Natural killer cell treated with Interleukin-12 subunit alpha and Interleukin-12 subunit beta and Interleukin-15 and Interleukin-18, amount 100 ng/mL, for 72 hours (primary cell): ENCODE measurements at places on chromosomes 12 and 14. TPM values are rescaled to one million over a fixed set of nuclear protein-coding genes. Genes with fewer than 3 reads are reported as not detected.

- no peak for DNase-seq
Measured at GRCh38 chr12:63212316-63212715, 61.3 kb upstream of the AVPR1A start.

- DNase-seq, result no peak
Measured at GRCh38 chr14:98964171-98964570, 307.8 kb downstream of the BCL11B start.

- DNase-seq, result no peak
Measured at GRCh38 chr14:92451755-92452154, 61.8 kb upstream of the RIN3 start.

DNA sequence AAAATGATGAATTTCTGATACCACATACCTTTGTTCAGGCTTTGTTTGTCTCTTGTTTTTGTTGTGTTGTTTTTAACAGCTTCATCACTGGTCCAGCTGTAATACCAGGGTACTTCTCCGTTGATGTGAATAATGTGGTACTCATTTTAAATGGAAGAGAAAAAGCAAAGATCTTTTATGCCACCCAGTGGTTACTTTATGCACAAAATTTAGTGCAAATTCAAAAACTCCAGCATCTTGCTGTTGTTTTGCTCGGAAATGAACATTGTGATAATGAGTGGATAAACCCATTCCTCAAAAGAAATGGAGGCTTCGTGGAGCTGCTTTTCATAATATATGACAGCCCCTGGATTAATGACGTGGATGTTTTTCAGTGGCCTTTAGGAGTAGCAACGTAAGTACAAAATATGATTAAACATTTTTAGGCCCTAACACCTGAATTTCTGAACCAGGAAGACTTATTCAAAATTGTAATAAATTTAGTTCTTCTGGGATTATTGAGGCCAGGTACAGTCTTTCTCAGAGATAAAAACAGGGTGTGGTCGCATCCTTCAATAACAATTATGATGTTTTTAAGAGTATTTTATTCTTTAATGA lies 22.4 kb downstream of the RXYLT1 start:
- DNase-seq, result no peak

DNA sequence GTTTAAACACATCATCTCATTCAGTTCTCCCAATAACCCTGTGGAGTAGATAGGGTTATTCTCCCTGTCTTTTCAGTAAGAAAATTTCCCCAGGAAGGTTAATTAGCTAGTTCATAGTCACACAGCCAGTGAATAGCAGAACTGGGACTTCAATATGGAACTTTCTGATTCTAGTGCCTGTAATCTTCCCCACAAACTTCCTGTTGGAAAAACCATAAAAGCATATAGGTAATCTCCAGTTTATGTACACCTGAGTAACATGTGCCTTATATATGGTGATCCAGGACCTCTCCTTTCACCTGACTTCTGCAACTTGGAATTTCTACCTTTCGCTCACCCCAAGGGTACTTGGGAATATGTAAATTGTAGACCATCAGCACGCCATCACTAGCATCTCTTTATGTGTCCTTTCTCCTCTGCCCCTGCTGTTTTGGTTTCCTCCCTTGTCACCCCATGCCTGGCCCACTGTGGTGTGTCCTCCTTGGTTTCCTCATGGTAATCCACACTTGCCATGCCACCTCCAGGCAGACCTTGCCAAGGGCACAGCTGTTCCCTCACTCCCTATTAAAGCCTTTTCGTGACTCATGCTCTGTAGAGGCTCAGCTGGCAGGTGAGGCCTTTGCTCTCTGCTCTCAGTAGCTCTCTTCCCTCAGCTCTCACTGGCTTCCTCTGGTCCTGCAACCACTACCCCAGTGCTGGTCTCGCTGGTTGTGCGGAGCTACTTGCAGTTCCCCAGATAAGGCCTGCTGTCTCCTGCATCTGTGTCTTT lies 16.7 kb downstream of the TBC1D30 start:
- DNase-seq, result no peak

- no peak for DNase-seq
Measured at GRCh38 chr12:69688471-69689427, 10.4 kb downstream of the BEST3 start.

DNA sequence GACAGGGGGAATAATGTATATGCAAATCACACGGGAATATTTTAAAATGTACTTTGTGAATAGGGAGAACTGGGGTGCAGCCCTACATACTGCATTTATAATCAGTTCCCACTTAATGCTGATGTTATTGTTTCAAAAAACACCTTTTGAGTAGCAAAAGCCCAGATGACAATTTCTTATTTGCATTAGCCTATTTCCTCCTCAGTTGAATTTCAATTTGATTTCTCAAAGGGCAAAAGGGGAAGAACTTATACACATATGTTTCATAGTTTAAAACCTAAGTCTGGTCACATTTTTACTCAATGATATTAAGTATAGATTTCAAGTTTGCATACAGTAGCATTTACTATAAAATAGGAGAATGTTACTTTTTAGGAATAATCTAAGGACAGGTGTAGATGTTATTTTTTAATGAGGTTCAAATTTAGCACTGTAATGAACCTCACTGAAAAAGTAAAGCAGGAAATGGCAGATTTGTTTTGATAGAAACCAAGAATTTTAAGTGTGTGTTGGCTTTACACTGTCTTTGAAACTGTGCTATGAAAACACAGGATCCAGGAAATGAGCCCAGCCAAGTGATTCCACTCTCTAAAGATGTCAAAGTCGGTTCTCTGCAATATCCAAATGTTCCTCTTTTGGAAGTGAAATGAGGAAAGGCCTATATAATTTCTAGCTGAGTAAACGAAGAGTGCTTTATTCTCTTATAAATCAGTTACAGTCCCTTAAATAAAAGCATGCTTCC lies 367.4 kb downstream of the BTG1 start:
- DNase-seq, result no peak

- DNase-seq, result no peak
Measured at GRCh38 chr12:88924162-88924561, 343.9 kb upstream of the KITLG start.

DNA sequence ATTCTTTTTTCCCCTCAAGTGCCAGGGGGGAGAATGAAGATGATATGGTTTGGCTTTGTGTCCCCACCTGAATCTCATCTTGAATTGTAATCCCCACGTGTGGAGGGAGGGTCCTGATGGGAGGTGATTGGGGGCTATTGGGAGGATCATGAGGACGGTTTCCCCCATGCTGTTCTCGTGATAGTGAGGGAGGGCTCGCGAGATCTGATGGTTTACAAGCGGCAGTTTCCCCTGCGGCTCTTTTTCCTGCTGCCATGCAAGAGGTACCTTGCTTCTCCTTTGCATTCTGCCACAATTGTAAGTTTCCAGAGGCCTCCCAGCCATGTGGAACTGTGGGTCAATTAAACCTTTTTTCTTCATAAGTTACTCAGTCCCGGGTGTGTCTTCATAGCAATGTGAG lies 173.7 kb downstream of the CAND1 start:
- no peak for DNase-seq

- DNase-seq, result no peak
Measured at GRCh38 chr12:32891956-32892355, 4.6 kb downstream of the PKP2 start.

- no peak for DNase-seq
Measured at GRCh38 chr14:75452324-75452723, 24.5 kb downstream of the JDP2 start.

- DNase-seq, result no peak
Measured at GRCh38 chr12:50640321-50640939, 123.5 kb upstream of the ATF1 start.

- no peak for DNase-seq
Measured at GRCh38 chr14:49306152-49306751, 279.9 kb downstream of the RPS29 start.

DNA sequence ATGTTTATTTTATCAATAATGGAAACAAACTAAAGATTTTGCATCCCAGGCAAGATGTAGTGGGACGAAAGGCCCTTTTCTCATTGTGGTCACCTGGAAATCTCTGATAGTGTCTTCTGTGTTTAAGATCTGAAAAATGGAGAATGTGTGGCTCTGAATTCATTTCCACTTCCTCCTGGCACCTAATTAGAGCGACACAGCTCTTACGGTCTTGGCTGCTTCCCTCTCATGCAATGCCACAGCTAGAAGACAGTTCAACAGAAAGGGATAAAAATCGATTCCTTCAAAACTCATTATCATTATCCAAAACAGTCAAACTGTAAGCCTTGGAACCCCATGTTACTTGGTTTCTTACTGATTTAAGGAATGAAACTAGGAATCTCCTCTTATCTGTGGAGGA lies 9.3 kb downstream of the ST8SIA1 start:
- DNase-seq, result no peak

GRCh38 chr12:124004233-124004875 lies 31.3 kb downstream of the ZNF664 start:
- no peak for DNase-seq

- no peak for DNase-seq
Measured at GRCh38 chr12:12336511-12336910, 13.5 kb downstream of the MANSC1 start.

DNA sequence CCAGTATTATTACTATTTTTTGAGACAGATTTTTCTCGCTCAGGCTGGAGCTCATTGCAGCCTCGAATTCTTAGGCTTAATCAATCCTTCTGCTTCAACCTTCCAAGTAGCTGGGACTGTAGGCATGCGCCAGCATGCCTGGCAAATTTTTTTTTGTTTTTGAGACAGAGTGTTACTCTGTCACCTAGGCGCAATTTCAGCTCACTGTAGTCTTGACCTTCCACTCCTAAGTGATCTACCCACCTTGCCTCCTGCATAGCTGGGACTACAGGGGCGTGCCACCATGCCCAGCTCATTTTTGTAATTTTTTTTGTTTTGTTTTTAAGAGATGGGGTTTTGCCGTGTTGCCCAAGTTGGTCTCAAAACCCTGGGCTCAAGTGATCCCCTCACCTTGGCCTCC lies 15.2 kb downstream of the ERC1 start:
- no peak for DNase-seq

DNA sequence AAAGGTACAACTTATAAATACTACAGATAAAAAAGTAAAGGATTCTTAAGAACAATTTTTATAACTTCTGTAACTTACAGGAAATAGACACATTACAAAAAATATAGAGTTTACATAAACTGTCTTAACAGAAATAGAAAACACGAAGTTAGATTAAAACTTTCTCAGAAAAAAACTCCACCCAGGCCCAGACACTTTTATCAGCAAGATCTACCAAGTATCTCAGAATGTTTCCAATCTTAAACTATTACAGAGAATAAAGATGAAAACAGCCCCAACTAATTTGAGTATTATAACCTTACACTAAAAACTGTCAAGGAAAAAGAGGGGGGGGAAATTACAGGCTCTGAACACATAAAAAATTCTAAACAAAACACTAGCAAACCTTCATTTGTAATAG lies 8.2 kb downstream of the ZFC3H1 start:
- DNase-seq, result no peak

- DNase-seq, result no peak
Measured at GRCh38 chr14:69094481-69094880, 58.4 kb downstream of the DCAF5 start.

DNA sequence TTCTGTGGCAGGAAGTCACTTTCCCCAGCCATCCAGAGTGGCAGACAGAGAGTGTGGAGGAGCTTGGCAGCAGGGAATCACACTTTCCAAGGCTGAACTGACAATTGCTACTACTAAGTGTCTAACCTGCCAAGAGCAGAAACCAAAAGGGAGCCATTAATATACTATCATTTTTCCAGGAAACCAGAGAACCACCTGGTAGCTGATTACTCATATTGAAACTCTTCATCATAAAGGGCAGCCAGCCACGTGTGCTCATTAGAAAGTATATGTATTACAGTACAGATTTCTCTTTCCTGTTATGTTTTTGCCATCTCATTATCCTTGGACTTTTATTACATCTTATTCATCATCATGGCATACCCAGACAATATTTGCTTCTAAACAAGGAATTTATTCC lies 374.9 kb downstream of the GXYLT1 start:
- DNase-seq, result no peak

- no peak for DNase-seq
Measured at GRCh38 chr12:32545413-32545980, 133.6 kb upstream of the DNM1L start.

DNA sequence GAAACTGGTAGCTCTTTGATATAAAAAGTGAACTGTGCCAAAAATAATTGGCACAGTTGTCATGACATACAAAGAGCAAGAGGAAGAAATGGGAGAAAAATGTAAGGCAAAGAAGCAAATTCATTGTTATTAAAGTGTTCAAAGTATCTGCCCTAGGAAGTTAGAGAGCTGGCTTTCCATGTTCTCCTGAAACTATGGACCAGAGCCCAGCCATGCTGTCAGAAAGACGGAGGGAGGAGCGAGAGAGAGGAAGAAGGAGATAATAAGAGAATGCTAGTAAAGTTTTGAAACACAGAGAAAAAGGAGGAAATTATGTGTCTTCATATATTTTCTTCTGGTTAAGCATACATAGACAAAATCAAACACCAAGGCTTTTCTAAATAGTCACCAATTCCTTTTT lies 78.1 kb upstream of the PELI2 start:
- DNase-seq, result no peak

DNA sequence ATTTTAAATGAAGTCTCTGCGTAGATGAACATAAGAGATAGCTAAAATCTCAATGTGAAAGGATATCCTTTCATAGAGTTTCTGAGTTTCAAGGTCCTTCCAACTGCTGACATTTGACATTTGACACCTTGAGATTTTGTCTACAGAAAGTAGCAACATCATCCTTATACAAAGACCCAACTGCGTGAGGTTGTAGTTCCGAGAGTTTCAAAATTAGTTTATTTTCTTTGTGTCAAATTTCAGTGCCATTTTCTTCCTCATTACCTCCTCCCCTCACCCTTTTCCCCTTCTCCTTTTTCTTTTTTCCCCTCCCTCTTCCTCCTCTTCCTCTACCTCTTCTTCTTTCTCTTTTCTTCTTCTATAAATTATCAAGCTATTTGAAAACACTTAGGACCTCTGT lies 26.9 kb upstream of the BATF start:
- DNase-seq, result no peak

GRCh38 chr12:54038871-54039414 lies 6.1 kb downstream of the HOXC5 start:
- DNase-seq, result no peak

WNT5B gene
- 0.47 TPM for total RNA-seq

SLC16A7 gene
- total RNA-seq, result 26.1 TPM

TOMM20L gene
- not detected for total RNA-seq

SMIM41 gene
- total RNA-seq, result not detected

RPL6 gene
- total RNA-seq, result 1,014 TPM

IL22 gene
- 3.4 TPM for total RNA-seq

MYF6 gene
- not detected for total RNA-seq

MDP1 gene
- 9.1 TPM for total RNA-seq

RIMBP2 gene
- total RNA-seq, result not detected

RFX4 gene
- not detected for total RNA-seq

PPP1R1A gene
- total RNA-seq, result not detected

TAS2R43 gene
- 1.0 TPM for total RNA-seq

GALNT6 gene
- total RNA-seq, result 13.2 TPM

FGD4 gene
- total RNA-seq, result 0.22 TPM
